ENCODE measurements at places on chromosomes 13 and 19.

- DNase-seq: no peak
These were observed 24.3 kb downstream of the NFILZ start for GRCh38 chr19:8654591-8655339.

- DNase-seq: no peak
These were observed 495.9 kb downstream of the GPC5 start for GRCh38 chr13:91894316-91894715.

DNA sequence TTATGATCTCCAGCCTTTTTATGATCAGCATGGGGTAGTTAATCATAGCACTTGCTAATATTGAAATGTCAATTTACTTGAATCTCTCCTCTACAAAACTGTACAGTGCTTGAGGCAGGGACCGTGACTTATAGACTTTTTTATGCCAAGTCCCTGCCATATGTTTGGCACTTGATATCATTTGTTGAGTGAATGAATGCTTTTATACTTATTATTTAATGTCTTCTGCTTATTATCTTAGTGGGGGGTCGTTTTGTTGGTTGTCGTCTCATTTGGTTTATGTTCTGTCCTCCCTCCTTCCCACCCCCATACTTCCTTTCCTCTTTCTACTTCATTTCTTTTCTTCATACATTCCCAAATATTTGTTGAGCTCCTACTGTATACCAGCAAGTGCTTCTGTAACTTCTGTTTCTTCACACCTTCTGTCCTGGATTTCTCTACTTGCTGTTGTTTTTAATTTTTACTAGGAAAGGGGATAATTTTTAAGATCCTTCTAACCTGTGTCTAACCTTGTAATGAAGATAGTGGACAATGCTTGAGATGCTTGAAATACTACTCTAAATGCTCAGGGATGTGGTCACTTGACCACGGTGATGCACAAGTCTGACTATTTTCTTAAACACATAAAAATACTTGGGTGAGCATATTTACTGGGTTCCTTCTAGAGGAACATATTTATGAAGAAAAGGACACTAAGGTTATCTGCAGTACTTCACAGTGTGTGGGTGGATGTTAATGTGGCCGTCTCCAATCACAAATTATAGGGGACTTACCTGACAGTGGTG lies 223.8 kb downstream of the TDRD3 start:
- DNase-seq: no peak

- DNase-seq: no peak
These were observed 927.4 kb downstream of the EFNB2 start for GRCh38 chr13:105608104-105608503.

DNA sequence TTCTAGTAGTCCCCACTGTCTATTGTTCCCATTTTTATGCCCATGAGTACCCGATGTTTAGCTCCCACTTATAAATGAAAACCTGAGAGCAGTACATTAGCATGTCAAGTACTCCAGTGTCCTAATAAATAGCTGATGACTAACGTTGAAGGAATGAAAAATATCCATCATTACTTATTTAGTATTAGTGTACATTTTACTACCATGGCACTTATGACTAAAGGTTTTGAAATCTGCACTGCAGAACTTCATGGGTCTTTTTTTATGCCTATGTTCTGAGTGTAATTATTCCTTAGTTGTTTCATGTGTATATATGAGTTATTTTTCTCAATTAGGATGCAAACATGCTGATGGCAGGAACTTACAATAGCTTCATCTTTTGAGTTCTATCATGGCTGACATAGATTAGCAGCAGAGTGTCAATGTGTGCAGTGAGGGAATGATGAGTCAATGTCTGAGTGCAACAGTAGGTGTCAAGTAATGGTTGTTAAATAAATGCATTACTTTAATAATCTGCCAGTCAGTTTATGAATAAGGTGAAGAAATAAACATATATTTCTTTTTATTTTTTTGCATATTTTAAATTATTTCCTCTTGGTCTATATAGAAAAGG lies 188.4 kb downstream of the ITGBL1 start:
- no peak for DNase-seq

DNA sequence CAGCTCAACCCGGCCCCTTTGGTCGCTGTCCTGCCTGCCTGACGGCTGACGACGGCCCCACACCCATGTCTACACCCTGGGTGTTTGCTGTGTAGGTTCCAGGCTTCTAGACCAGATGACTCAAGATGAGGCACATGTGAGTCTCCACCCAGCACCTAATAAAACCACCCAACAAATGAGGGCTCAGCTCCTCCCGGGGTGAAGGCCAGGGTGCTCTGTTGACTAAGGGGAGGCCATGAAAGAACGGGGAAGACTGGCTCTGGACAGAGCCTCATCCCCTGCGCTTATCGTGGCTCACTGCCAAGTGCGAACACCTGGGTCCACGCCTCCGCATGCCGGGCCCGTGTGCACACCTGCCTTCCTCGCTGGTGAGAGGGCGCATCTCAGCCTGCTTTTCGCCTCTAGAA lies 39.6 kb downstream of the COL4A2 start:
- DNase-seq: no peak

DNA sequence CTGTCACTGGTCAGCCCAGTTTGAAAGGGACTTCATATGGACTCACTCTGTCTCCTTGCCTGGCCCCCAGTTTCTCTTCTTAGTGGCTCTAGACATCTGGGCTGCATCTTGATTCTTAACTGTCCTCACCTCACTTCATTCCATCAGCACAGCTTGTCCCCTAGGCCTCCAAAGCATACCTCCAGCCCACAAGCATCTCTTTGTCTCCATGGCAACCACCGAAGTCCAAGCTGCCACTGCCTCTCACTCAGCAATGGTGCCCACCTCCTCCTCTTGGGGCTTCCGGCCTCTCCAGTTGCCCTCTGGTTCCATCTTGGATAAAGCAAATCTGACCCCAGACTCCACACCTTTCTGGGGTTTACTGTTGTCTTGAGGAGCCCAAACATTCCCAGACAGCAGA lies 9.9 kb upstream of the KLHL26 start:
- DNase-seq: no peak

DNA sequence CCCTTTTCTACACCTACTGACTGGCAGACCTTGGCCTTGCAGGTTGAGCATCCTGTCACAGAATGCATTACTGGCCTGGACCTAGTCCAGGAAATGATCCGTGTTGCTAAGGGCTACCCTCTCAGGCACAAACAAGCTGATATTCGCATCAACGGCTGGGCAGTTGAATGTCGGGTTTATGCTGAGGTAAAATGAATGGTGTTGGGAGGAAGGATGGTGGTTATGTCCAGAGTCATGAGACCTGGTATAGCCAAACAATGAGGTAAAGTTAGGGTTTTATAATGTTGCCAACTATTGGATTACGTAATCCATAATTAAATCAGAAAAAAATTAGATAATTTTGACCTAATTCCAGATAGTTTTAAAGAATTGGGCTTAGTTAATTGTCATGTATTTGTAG lies 212.5 kb downstream of the PCCA start:
- peak; percentile 78 for DNase-seq

GRCh38 chr13:86856991-86857390 lies 814.2 kb upstream of the SLITRK5 start:
- DNase-seq: no peak

GRCh38 chr13:96680898-96681297 lies 313.4 kb downstream of the OXGR1 start:
- no peak for DNase-seq

DNA sequence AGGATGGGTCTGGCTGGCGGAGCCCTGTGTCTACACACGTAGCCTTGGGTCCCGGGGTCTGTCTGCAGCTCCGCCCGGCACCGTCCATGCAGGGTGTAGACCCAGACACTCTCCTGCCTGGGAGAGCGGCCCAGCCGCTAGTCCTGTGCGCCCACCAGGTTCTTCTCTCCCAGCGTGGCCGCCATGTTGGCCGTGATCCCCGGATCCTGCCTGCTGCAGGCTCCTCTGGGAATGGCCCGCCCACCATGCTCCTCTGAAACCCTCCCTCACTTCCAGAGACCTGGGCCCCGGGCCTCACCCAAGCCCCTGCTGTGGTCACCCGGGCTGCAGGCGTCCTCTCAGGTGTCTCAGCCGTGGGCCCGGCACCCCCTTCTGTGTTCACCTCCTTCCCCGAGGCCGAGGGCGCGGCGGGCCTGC lies 57.7 kb upstream of the MCF2L start:
- DNase-seq: no peak

- no peak for DNase-seq
These were observed 2.6 kb downstream of the OR10H5 start for GRCh38 chr19:15790096-15790495.
